ENCODE measurements at places on chromosomes 6 and 20. TPM values are rescaled to one million over a fixed set of nuclear protein-coding genes. Genes with fewer than 3 reads are reported as not detected.

Gene ATP6V1G2
- 3.6 TPM for total RNA-seq

Gene NKAIN4
- 20.9 TPM for total RNA-seq

Gene PAX1
- total RNA-seq: not detected

Gene MAK
- total RNA-seq: 0.20 TPM

Gene TCF19
- 16.5 TPM for total RNA-seq

Gene FAM209A
- not detected for total RNA-seq

Gene BCAS1
- total RNA-seq: 0.37 TPM

Gene FAM83B
- total RNA-seq: 5.7 TPM

Gene CST8
- total RNA-seq: not detected

Gene BAK1
- 40.0 TPM for total RNA-seq

Gene IL17F
- total RNA-seq: not detected
